ENCODE measurements at places on chromosomes 6 and 20.
A peak's percentile ranks its signal among the peaks of the same experiment; 100 is the strongest.

GRCh38 chr20:7231303-7231702 lies 463.8 kb downstream of the BMP2 start:
- H3K27ac ChIP-seq, result no peak overlapping the region
- no peaks in the 10 kb centered on the region for H3K27me3 ChIP-seq
- H3K36me3 ChIP-seq, result no peaks in the 10 kb centered on the region
- no peaks in the 10 kb centered on the region for H3K4me1 ChIP-seq

DNA sequence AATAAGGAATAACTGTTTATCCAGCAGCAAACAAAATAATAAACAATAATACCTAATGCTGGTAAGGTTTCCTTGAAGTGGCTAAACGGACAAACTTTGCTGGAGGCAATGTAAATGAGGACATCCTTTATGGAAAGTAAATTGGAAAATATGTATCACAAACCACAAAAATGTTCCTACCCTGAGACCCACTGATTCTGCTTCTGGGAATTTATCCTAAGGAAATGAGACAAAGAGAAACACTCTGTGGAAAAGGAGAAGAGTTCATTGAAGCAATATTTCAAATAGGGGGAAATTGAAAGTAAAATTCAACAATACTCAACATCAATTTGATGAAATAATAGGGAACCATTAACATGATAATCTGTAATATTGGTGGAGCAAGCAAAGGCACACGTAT lies 37.9 kb downstream of the MAFB start:
- H3K4me3 ChIP-seq, result no peak overlapping the region
- DNase-seq, result no peak
- H3K36me3 ChIP-seq, result no peaks in the 10 kb centered on the region
- peaks cover 15% of the 10 kb centered on the region for H3K27me3 ChIP-seq
- no peaks in the 10 kb centered on the region for H3K4me1 ChIP-seq

DNA sequence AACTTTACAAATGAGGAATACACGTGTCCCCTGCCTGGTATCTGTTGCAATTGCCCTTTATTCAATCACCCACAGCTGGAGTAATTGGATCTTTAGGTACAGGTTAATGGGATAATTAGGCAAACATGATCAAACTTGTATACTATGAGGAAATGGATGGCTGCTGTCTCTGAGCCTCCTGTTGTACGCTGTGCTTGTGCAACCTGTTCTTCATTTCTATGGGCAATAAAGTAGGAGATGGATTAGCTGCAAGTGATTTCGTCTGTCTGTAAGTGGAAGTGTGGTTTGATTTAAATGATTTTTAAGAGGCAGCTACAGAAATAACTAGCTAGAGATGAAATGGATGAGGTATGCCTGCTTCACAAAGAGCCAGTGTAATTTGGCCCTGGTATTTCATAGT lies 474.1 kb downstream of the RNF144B start:
- no peaks in the 10 kb centered on the region for H3K4me1 ChIP-seq
- H3K27me3 ChIP-seq, result no peaks in the 10 kb centered on the region
- no peaks in the 10 kb centered on the region for H3K36me3 ChIP-seq

DNA sequence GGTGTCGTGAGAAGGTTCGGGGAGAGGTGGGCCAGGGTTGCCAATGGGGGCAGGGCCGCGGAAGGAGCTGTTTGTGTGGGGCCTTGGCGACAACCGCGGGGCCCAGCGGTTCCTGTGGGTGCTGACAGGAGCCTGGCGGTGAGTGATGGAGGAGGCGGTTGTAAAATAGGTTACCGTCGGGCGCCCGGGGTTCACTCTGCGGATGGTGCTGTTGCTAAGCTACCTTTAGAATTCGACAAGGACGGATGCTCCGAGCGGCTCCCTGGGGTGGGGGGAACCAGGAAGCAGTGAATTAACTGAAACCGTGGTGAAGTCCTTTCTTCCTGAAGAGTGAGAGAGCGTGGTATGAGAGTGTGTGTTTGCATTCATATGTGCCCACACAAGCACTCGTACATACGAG lies 61.7 kb downstream of the CDH22 start:
- H3K36me3 ChIP-seq, result no peaks in the 10 kb centered on the region
- H3K27me3 ChIP-seq, result peaks cover 55% of the 10 kb centered on the region
- H3K4me3 ChIP-seq, result no peak overlapping the region

GRCh38 chr6:149483334-149483725 lies 1.5 kb downstream of the ZC3H12D start:
- peak overlapping the region; percentile 98 for H3K27ac ChIP-seq
- H3K27me3 ChIP-seq, result no peaks in the 10 kb centered on the region
- peak overlapping the region; percentile 91 for H3K4me3 ChIP-seq
- DNase-seq, result no peak
- H3K36me3 ChIP-seq, result peaks cover 20% of the 10 kb centered on the region

GRCh38 chr20:64205611-64206026 lies 41.4 kb downstream of the MYT1 start:
- no peaks in the 10 kb centered on the region for H3K4me1 ChIP-seq
- H3K4me3 ChIP-seq, result no peak overlapping the region
- peaks cover 15% of the 10 kb centered on the region for H3K27me3 ChIP-seq
- H3K36me3 ChIP-seq, result no peaks in the 10 kb centered on the region
- no peak for DNase-seq
- no peak overlapping the region for H3K27ac ChIP-seq

- peaks cover 11% of the 10 kb centered on the region for H3K36me3 ChIP-seq
- no peak for DNase-seq
- no peaks in the 10 kb centered on the region for H3K27me3 ChIP-seq
- no peak overlapping the region for H3K4me3 ChIP-seq
- peak overlapping the region; percentile 20 for H3K27ac ChIP-seq
- H3K4me1 ChIP-seq, result peaks cover 6% of the 10 kb centered on the region
These were observed 5.2 kb downstream of the AGPAT4 start for GRCh38 chr6:161268531-161269210.

GRCh38 chr6:154800338-154800737 lies 67.1 kb downstream of the SCAF8 start:
- H3K36me3 ChIP-seq, result peaks cover 35% of the 10 kb centered on the region
- peak overlapping the region; percentile 78 for H3K27ac ChIP-seq

- no peaks in the 10 kb centered on the region for H3K36me3 ChIP-seq
- H3K27ac ChIP-seq, result no peak overlapping the region
- no peak for DNase-seq
- H3K4me3 ChIP-seq, result no peak overlapping the region
These were observed 546.9 kb downstream of the TFAP2B start for GRCh38 chr6:51365566-51365965.

DNA sequence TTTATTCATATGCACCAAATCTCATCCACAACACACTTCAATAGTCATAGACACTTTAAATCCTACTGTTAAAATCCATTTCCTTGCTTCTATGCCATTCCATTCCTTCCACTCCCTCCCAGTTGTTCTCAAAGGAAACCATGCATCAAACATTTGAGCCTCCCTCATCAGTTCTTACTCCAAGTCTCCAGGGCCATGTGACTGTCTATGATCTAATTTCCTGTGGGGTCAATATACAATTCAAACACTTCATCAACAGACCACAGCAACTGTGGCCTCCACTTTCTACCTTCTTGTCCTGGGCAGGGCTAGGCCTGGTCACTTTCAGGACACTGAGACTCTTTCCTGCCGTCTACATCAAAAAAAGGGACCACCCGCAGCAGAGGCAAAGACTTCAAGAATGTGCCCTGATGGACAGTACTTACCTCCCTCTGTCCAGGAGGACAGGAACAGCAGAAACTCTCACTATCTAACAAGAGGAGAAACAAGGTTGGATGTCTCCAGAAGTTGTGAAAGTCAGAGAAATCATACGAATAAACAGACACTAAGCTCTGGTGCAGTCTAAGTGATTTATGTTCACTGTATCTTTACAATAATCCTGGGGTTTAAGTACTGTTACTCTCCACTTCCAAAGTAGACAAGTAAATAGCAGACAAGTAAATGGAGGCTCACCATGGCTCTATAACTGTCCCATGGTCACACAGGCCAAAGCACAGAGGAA lies 160.2 kb downstream of the QRSL1 start:
- peaks cover 30% of the 10 kb centered on the region for H3K4me1 ChIP-seq
- H3K4me3 ChIP-seq, result no peak overlapping the region
- no peak overlapping the region for H3K27ac ChIP-seq
- DNase-seq, result no peak
- H3K36me3 ChIP-seq, result no peaks in the 10 kb centered on the region

- no peaks in the 10 kb centered on the region for H3K4me1 ChIP-seq
- no peak for DNase-seq
- H3K36me3 ChIP-seq, result no peaks in the 10 kb centered on the region
- no peak overlapping the region for H3K4me3 ChIP-seq
These were observed 59.9 kb downstream of the ANKEF1 start for GRCh38 chr20:10094566-10095173.

GRCh38 chr6:110769923-110770322 lies 45.3 kb downstream of the CDK19 start:
- peaks cover 19% of the 10 kb centered on the region for H3K4me1 ChIP-seq
- DNase-seq, result no peak
- H3K36me3 ChIP-seq, result peaks cover 35% of the 10 kb centered on the region
- H3K4me3 ChIP-seq, result no peak overlapping the region
- H3K27me3 ChIP-seq, result no peaks in the 10 kb centered on the region

DNA sequence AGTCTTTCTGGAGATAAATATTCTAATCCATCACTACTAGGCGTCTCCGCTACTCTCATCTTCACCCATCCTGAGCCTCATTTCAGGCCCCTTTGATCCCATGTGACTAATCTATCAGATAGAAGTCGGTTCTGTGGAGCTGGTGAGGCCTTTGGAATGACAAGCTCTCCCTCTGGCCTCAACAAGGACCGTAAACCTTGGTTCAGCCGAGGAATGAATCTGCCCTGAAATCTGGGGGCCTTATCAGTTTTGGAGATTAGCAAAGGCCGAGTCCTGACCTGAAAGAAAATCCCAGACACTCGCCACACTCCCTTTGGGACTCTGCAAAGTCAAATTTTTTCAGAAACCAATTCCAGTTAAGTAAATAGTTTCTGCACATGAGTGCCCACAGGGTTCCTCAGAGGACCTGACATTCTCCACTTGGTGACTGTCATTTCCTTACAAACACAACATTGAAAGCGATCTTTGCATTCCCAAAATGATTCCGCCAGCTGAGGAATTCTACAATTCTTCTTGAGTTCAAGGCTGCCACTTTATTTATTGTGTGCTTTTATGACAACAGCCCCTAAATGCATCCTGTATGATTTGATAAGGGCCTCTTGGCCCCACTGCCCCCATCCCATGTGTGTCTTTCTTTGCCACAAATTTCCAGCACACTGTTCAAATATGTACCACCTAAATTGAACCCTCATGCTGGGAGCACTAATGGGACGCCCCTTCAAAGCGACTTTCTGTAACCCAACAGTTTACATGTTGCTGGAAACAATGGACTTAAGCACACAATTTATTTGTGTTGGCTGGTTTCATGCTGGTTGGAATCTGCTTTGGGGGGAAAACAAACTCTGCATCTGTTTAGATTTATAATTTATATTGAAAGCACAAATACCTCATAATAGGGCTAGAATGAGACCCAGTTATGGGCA lies 10.0 kb upstream of the RIPOR3 start:
- peaks cover 24% of the 10 kb centered on the region for H3K27me3 ChIP-seq
- no peaks in the 10 kb centered on the region for H3K4me1 ChIP-seq
- DNase-seq, result no peak
- H3K27ac ChIP-seq, result no peak overlapping the region
- H3K36me3 ChIP-seq, result no peaks in the 10 kb centered on the region

DNA sequence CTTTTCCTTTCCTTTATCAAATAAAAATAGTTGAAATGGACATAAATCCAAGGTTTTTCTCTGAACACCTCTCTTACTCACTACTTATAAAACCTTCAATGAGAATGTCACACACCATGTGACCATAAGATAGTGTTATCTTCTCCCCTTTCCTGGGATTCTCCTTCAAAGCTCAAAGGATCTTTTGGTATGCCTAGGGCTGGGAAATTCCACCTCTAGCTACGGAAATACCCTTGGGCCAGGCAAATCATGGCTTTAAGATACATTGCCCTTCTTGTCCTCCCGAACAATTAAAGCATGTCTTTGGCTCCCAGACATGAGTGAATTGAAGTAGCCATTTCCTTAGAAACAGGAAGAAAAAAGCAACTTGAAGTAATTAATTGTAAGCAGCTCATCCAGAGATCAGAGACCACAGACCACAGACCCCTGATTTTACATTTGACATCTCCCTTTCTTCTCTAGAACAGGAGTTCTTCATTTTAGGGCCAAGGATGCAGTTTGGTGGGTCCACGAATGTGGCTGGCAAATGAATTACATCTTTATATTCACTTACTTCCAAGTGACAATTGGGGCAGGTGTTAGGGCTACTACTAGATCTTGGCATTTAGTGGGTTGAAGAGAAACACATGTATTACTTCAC lies 4.1 kb downstream of the PLCB4 start:
- no peaks in the 10 kb centered on the region for H3K36me3 ChIP-seq
- no peak for DNase-seq
- H3K4me3 ChIP-seq, result no peak overlapping the region
- peaks cover 17% of the 10 kb centered on the region for H3K27me3 ChIP-seq
- H3K4me1 ChIP-seq, result peaks cover 2% of the 10 kb centered on the region
- H3K27ac ChIP-seq, result no peak overlapping the region

- H3K4me1 ChIP-seq, result no peaks in the 10 kb centered on the region
- DNase-seq, result no peak
- no peaks in the 10 kb centered on the region for H3K27me3 ChIP-seq
- no peaks in the 10 kb centered on the region for H3K36me3 ChIP-seq
- no peak overlapping the region for H3K4me3 ChIP-seq
These were observed 96.6 kb downstream of the SLC16A10 start for GRCh38 chr6:111183702-111184517.

GRCh38 chr20:52805843-52806242 lies 166.3 kb upstream of the TSHZ2 start:
- no peak overlapping the region for H3K4me3 ChIP-seq
- H3K36me3 ChIP-seq, result no peaks in the 10 kb centered on the region
- H3K27ac ChIP-seq, result no peak overlapping the region
- DNase-seq, result no peak
- H3K4me1 ChIP-seq, result no peaks in the 10 kb centered on the region

DNA sequence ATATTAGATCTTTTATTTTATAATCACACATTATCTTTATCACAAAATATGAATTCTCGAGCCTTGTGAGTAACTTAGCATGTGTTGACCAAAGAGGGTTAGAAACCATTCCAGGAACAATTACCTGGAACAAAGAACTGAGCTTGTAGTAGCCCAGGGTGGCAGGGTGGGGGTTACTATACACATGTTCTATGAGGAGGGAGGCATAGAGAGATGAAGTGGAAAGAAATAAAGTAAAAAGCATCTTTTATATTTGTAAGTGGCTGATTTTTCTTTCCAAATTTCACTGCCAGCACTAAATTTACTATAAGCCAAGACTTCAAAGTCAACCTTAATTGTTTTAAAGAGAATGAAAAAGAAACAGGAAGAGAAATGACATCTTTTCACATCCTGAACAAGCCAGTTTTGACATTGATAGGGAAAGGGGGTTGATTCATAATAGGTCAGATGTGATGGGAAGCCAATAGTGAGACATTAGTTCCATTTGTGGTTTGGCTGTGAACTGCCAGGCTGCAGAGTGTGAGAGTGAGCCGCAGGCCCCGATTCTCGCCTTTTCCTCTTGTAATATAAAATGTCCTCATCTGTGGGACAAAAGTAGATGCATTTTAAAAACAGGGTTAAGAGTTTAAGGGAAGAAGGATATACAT lies 52.7 kb upstream of the MYB start:
- H3K27me3 ChIP-seq, result no peaks in the 10 kb centered on the region
- peak overlapping the region; percentile 60 for H3K4me3 ChIP-seq
- H3K27ac ChIP-seq, result peak overlapping the region; percentile 85
- DNase-seq, result peak; percentile 18
- peaks cover 17% of the 10 kb centered on the region for H3K4me1 ChIP-seq
